T-helper 1 cell (primary cell): ENCODE measurements at places on chromosomes 12 and 14.

DNA sequence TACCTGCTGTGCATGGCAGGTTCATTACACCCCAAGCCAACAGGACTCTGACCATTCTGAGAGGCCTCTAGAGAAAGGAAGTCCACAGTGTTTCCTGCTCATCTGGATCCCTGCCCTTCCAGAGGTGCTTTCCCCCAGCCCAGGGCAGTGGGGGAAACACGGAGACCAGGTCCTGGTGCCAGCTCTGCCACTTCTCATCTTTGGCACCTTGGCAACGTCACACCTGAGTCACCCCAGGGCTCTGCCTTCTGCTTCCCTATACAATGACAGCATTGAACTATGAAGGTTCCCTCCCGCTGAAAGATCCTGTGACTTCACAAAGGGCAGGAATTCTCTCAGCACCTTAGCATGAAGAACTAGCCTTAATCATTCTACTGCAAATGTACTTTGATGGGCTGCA, 74.9 kb downstream of the ANO2 start:
- DNase-seq, result no peak

GRCh38 chr14:35215110-35215813, 76.9 kb upstream of the PSMA6 start:
- no peak for DNase-seq

DNA sequence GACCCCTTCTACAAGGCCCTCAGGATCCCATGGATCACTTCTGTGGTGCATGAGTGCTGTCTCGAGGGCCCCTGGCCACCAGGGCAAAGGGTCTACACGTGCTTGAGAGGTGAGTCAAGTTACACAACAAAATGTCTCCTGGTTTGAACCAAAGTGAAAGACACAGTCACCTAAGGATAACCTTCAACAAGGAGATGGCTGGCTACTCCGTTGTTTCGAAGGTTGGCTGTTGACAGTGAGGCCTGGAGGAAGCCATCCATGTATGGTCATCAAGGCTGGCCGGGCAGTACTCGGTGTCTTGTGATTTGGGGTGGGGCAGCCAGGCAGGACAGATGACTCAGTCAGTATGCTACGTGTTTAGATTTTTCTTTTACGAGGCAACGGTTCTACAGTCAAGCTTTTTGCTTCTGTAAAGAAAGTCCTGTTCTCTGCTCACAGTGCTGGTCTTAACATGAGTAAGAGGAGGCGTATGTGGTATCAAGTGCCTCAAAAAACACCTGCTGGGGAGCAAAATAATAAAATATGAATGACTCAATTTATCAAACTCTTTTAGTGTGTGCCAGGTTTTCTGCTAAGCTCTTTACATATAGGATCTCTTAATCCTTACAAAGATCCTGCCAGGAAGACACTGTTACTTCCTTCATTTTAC, 18.0 kb upstream of the NT5DC3 start:
- DNase-seq, result no peak

DNA sequence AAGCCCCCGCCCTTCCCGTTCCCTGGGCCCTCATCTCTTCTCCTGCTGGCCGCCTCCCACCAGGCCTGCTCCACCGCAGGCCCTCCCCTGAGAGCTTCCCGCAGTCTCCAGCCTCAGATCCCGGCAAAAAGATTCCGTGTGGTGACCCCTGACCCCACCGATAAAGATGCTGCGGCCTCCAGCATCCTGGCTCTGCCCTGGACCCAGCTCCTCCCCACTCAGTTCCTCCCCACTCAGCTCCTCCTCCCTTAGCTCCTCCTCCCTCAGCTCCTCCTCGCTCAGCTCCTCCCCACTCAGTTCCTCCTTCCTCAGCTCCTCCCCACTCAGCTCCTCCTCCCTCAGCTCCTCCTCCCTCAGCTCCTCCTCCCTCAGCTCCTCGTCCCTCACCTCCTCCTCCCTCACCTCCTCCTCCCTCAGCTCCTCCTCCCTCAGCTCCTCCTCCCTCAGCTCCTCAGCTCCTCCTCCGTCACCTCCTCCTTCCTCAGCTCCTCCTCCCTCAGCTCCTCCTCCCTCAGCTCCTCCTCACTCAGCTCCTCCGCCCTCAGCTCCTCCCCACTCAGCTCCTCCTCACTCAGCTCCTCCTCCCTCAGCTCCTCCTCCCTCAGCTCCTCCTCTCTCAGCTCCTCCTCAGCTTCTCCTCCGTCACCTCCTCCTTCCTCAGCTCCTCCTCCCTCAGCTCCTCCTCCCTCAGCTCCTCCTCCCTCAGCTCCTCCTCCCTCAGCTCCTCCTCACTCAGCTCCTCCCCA, 17.0 kb downstream of the NOC4L start:
- no peak for DNase-seq

- DNase-seq, result no peak
Observed at GRCh38 chr12:31605531-31605930, 14.6 kb upstream of the DENND5B start.

- no peak for DNase-seq
Observed at GRCh38 chr14:61344437-61345150, 23.2 kb downstream of the PRKCH start.

DNA sequence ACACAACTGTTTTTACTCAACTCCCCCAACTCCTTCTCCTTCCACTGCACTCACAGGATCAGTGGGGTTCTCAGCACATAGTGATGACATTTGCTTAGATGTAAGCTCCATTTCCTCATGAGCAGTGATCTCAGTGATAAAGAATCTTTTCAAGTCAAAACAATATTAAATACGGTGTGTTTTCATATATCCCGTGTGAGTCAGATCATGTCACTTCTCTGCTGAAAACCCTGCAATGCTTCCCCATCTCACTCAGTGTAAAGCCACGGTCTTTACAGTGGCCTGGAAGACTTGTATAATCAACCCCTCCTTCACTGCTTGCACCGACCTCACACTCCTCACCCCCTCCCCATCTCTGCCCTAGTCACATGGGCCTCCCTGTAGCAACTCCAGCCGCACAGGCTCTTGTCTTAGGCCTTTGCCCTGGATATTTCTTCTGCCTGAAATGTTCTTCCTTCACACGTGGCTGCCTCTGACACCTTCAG, 149.7 kb upstream of the ARHGAP5 start:
- DNase-seq, result no peak

- DNase-seq, result no peak
Observed at GRCh38 chr12:33634544-33634943, 194.9 kb upstream of the SYT10 start.

GRCh38 chr12:104966677-104967076, 8.6 kb upstream of the SLC41A2 start:
- DNase-seq, result no peak

DNA sequence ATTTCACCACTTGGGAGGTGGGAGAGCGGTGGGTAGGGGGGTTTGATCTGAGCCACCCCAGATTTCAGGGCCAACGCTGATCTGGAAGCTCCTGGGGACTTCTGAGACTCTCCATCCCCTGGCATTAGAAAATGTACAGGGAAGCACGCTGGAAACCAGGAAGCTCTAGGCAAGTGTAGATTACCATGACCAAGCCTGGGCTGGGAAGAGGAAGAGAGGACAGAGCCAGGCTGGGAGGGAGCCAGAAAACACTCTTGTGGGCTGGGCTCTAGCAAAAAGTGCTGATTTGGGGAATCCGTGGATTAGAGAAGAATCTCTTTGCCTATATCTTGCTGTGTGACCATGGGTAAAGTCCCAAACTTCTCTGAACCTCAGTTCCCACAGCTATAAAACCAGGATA, 236.7 kb downstream of the BCL11B start:
- no peak for DNase-seq

DNA sequence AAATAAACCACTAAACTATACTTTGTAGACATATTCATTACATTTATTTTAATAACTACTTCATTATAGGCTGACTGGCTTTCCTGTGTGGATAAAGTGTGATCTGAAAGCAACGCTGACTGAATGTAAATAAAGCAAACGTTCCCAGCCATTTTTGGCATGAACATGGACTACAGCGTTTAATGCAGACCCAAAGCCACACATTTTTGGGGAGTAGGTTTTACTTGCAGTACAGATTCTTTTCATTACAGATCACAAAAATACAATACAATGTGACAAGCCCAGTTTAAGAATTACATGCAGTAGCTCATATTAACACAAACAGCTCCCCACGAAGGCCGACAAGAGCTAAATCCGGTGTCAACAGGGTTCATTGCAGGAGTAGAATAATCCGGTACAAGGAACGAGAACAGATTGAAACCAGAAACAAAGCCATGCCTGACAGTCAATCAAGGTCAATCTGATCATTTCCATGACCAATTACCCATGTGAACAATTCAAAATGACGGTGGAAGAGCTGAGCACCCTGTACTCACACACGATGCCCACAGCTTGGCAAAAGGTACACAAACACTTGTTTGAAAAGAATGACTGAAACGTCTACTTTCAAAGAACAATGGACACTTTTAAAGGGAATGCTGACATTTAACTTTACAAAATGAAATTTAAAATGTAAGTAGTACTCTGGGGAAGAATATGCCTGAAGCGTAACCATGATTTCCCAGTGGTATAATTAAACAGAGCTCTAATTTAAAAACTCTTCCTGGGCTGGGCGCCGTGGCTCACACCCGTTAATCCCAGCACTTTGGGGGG, 5.3 kb downstream of the BAG5 start:
- no peak for DNase-seq

GRCh38 chr14:85027681-85028370, 502.1 kb upstream of the FLRT2 start:
- no peak for DNase-seq

GRCh38 chr12:122875590-122876220, 20.2 kb downstream of the VPS37B start:
- DNase-seq, result no peak

GRCh38 chr12:39443081-39443928, at the start of gene KIF21A:
KIF21A (minus strand) TSS chr12:39443120; CDS start chr12:39442970, 150 bp downstream.
- peak; percentile 93 for DNase-seq

GRCh38 chr12:2581293-2582045, 213.3 kb upstream of the FKBP4 start:
- no peak for DNase-seq

GRCh38 chr14:76227450-76228050, 75.8 kb downstream of the GPATCH2L start:
- DNase-seq, result no peak

DNA sequence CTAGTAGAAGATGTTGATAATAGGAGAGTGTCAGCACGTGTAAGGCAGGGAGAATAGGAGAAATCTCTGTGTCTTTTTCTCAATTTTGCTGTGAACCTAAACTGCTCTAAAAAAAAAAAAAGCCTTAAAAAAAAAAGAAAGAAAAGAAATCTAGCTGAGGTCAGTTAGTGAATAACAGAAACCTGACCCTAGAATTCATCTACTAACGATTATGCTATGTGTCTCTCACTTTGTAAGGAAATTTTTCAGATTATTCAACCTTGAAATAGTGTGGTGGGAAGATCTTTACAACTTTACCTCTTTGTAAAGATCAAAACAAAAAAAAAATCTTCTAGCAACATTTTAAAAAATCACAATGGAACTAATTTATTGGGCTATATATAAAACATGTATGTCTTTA, 995.7 kb downstream of the GALC start:
- no peak for DNase-seq

GRCh38 chr14:52106840-52107239, 38.0 kb upstream of the NID2 start:
- DNase-seq, result no peak

DNA sequence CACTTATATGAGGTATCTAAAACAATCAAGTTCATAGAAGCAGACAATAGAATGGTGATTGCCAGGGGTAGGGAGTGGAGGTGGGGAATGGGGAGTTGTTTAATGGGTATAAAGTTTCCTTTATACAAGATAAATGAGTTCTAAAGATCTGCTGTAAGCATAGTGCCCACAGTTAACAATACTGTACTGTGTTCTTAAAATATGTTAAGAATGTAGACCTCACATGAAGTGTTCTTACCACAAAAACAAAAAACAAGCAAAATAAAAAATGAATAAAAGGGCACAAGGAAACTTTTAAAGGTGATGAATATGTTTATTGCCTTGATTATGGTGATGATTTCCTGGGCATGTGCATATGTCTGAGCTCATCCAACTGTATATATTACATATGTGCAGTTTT, 211.8 kb downstream of the MSRB3 start:
- DNase-seq, result no peak

DNA sequence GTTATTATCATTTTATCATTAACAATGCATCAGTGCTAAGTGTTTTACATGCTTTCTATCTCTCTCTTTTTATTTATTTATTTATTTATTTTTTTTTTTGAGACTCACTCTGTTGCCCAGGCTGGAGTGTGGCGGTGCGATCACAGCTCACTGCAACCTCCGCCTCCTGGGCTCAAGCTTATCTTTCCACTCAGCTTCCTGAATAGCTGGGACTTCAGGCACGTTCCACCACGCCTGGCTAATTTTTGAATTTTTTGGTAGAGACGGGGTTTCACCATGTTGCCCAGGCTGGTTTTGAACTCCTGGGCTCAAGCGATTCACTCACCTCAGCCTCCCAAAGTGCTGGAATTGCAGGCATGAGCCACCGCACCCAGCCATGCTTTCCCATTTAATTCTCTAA, 3.9 kb upstream of the BTG1 start:
- DNase-seq, result no peak

DNA sequence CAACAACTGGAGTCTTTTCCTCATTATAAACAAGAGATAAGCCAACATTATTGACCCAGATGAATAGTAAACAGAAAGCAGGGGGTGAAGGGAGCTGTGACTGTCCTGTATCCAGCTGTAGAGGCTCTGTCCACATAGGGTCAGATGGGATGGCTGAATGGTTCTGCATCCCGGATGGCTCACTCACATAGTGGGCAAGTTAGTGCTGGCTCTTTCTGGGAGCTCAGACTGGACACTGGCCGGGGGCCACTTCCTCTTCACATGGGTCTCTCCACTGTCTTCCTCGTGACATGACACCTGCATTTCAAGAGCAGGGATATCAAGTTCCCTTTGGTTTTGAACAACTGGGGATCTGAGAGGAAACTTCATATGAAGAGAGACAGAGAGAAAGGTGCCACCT, 969.6 kb upstream of the TMEM132C start:
- DNase-seq, result no peak

GRCh38 chr12:21879312-21879711, 61.9 kb downstream of the ABCC9 start:
- no peak for DNase-seq

- DNase-seq, result no peak
Observed at GRCh38 chr12:128811806-128812205, 12.0 kb downstream of the SLC15A4 start.

- no peak for DNase-seq
Observed at GRCh38 chr12:124395986-124396385, 101.1 kb downstream of the RFLNA start.
